ENCODE measurements at places on chromosomes 2 and 18.

DNA sequence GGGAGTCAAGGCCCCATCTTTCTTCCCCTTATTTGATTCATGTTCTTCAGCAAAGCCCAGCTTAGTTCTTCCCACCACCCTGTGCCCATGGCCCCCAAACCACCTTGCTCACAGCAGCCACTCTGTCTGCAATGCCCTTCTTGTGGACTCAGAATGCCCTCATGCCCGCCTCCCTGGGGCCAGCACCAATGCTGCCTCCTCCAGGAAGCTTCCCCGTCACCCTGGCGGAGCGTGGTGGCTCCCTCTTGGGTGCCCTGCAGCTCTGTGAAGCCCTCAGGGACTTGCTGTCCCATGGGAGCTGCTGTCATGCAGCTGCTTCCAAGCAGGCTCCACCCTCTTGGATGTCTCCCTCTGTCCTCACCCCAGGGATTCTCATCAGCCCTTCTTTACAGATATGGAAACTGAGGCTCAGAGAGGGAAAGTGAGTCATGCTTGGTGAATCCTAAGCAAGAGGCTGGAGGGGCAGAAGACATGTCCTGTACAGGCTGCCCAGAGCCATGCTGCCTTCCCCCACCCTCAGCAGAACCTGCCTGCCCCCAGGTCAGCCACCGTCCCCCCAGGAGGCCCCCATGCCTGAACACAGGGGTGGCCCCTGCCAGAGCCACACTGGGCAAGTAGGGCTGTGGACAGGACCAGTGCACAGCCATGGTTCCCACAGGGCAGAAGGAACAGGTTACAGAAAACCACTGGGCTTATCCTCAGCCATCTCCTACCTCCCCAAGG lies 11.8 kb upstream of the DUSP2 start:
- DNase-seq: no peak

DNA sequence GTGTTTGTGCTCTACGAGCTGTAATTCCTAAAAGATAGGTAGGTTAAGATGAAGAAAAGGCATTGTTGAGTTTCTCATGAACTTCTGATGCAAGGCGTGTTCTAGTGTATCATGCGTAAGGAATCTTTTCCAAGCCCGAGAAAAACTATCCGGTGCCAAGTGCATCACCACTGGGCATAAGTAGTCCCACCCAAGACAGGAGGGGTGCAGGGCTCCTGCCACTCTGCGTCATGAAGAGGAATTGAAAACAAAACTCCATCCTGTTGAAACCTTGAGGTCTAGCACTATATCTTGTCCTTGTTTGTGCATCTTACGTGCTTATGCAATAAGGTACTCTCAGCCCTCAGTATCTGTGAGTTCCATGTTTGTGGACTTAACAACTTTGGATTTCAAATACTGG lies 45.7 kb downstream of the RAB31 start:
- no peak for DNase-seq

DNA sequence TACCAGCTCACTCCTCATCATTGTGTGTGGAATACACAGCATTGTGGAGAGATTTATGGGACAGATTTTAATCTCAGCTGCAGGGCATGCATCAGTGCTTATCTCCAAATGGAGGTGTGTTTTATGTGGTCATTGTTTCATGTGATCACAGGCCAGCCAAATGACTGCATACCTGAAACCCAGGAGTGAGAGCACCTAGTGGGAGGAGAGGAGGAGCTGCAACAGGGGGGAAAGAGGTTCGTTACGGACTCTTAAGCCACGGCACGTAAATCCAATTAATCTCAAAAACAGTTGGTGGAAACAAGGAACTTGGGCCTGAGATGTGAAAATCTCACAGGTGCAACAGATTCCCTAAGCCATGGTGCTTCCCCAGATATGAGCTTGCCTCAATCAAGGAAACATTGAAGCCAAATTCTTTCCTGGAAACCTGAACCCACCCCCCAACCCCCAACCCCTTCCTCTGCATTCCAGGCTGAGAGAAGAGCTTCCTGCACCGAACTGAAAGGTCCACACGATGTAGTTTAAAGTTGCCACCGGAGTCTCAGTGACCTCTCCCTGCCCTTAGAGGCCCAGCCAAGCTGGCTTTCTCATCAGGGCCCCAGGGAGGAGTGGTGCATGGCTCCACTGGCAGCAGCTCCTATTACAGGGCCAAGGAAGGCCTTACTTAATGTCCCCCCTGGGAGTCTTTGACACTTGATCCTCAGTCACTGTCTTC lies 167.4 kb downstream of the C1D start:
- no peak for DNase-seq

DNA sequence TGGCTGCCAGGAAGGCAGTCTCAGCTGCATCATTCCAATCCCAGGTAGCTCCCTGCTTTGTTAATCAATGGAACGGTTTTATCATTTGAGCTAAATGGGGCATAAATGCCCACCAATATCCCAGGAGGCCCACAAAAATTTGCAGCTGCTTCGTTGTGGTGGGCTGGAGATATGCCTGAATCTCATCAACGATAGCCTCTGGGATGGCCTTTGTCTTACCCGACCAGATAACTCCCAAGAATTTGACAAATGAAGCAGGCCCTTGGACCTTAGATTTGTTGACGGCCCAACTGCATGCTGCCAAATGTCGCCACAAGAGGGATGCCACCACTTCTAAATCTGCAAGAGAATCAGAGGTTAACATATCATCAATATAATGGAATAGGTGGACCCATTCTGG lies 236.4 kb downstream of the MBD5 start:
- no peak for DNase-seq

GRCh38 chr2:20930928-20931327 lies 108.0 kb upstream of the LDAH start:
- no peak for DNase-seq

GRCh38 chr2:169806586-169806985 lies 7.9 kb downstream of the SSB start:
- DNase-seq: no peak

GRCh38 chr2:8067784-8068336 lies 614.0 kb upstream of the ID2 start:
- DNase-seq: no peak

GRCh38 chr2:179275253-179276012 lies 10.8 kb upstream of the SESTD1 start:
- DNase-seq: no peak

DNA sequence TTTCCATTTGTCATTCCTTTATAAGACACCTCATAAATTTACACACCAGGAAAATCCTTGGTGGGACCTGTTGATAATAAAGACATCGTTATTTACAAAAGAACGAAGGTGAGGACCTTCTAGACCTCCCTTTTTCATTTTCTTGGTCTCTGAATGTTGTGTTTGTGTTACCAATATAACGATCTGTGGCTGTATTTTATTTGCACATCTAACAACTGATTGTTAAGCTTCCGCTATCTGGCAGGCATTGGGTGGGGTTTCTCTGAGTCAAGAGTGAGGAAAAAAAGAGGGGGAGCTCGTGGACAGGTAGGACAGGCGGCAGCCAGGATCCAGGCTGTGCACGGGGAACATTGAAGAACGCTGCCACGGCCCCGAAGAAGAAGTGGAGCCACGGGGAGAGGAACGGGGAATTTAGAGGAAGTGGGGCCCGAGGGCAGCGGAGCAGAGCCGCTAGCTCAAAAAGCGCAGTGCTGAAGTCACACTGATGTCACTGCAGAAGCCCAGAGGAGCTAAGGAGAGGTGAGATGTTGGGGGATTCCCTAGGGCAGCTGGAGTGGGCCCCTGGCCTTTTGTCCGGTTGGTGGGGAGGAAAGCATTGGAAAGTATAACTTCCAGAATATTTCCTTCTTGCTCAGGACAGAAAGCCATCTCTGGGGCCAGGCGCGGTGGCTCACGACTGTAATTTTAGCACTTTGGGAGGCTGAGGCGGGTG lies 20.9 kb upstream of the DNMT3A start:
- no peak for DNase-seq

- no peak for DNase-seq
These were observed 192.1 kb upstream of the CXCR4 start for GRCh38 chr2:136310005-136310495.

DNA sequence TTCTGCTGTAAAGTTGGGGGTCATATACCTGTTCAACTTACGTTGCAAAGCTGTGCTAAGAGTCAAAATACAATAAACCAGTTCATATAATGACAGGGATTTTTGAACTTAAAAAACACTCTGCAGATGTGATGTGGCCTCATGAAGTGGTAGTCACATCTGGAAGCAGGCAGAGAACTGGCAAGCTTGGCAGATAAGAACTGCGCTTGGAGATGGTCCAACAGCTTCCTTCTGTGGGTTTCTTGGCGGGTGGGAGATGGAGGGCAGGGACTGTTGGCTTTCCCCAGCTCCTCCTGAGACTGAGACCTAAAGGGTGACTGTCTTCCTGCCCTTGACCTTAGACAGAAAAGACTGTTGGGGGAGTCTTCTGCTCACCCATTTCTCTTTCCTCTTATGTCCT lies 140.4 kb downstream of the CTIF start:
- DNase-seq: no peak

GRCh38 chr2:202215179-202215578 lies 23.2 kb downstream of the SUMO1 start:
- DNase-seq: no peak

DNA sequence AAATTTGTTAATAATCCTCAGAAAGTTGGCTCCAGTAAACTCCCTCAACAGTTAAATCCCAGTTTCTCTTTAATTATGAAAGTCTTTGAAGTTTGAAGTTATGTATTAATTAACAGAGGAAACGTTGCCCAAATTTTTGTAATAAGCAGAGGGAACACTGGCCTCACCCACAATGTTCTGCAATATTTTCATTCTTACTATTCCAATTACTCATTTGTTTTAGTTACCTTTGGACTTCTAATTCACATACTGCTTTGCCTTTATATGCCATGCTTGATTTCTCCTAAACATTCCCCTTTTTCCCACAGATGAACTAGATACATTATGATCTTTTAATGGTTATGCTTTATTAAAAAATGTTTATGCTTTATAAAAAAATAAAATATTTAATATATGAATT lies 61.3 kb downstream of the RELCH start:
- DNase-seq: no peak

DNA sequence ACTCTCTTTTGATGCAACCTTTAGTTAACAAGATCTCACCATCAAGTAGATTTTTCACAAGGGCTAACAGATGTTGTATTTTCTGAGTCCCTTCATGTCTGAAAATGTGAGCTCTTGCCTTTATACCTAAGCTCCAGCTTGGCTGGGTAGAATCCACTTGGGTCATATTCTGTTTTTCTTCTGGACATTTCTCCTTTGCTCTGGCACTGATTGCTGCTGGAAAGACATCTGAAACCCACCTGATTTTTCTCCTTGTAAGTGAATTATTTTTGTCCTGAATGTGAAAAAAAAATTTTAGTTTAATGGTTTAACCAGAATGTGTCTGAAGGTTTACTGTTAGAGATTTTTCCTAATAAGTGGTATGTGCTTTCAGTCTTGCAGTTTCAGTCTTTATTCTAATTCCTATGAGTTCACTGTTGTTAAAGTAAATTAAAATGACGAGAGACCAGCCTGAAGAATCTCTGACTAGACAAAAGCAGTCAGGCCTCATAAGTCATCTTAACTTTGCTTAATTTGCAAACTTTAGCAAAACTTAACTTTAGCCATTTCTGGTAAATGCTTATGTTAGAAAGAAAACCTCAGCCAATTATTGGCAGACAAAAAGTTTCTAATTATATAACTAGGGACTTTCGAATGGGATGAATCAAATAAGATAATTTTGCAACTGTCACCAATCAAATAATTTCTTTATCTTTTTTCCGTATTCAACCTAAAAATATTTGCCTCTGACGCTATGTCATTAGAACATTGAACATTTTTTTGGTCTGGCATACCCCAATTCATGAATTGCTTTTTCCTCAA lies 70.8 kb downstream of the ACAA2 start:
- DNase-seq: no peak

GRCh38 chr2:160406591-160407392 lies 86.8 kb downstream of the RBMS1 start:
- peak; percentile 48 for DNase-seq

GRCh38 chr2:49585921-49586320 lies 431.6 kb upstream of the FSHR start:
- DNase-seq: no peak

DNA sequence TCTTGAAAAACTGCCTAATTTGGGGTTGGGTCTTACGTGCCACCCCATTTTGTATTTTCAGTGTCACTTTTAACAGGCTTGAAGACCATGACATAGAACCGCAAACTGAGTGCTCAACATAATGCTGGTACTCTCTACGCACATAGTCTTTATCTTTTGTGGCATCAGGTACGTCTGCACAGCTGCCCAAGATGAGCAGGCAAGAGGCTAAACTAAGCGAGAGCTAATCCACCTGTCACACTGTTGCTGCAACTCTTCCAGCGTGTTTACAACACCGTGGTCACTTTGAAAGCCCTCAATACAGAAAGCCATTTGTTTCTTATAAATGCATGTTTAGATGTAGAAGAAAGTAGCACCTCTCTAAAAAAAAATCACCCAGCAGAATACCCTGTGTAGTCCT lies 270.0 kb upstream of the TCF4 start:
- no peak for DNase-seq

- DNase-seq: no peak
These were observed 631 bp downstream of the RPL31 start for GRCh38 chr2:101002562-101003277.

DNA sequence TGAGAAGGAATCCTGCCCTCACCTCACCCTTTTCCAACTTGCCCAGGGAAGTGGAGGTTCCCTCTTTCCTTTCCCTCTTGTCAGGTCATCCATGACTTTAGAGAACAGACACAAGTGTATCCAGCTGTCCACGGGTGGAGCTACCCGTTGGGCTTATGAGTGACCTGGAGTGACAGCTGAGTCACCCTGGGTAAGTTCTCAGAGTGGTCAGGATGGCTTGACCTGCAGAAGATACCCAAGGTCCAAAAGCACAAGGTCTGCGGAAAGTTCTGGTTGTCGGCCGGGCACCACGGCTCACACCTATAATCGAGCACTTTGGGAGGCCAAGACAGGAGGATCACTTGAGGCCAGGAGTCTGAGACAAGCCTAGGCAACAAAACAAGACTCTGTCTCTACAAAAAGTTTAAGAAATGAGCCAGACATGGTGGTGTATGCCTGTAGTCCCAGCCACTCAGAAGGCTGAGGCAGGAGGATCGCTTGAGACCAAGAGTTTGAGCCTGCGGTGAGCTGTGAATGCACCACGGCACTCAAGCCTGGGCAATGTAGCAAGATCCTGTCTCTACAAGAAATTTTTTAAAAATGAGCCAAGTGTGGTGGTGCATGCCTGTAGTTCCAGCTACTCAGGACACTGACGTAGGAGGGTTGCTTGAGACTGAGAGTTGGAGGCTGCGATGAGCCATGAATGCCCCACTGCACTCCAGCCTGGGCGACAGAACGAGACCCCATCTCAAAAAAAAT lies 14.0 kb upstream of the CNDP1 start:
- DNase-seq: no peak

GRCh38 chr2:223041527-223042109 lies 10.4 kb upstream of the KCNE4 start:
- no peak for DNase-seq
